ENCODE measurements at places on chromosomes 5 and 9.

- DNase-seq = no peak
Observed at GRCh38 chr5:132003170-132003744, 8.2 kb downstream of the ACSL6 start.

GRCh38 chr5:169711551-169712225, 74.6 kb downstream of the DOCK2 start:
- no peak for DNase-seq

DNA sequence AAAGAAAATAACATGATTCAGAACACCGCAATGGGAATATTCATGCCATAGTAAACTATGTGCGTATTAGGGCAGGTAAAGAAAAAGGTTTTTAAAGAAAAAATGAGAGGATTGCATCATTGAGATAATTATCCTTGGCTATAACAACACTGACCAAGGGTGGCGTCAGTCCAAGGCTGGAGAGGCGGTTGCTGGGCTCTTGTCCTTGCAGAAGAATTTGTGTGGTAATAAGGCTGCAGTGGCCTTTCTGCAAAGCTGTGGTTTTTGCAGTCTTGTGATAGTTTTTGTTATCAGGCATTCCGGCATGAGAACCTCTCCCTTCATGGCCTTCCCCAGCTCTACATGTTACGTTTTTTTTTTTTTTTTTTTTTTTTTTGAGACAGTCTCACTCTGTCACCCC, 14.0 kb downstream of the BOD1 start:
- peak; percentile 95 for DNase-seq

GRCh38 chr9:37746448-37747270, 6.9 kb upstream of the TRMT10B start:
- no peak for DNase-seq

DNA sequence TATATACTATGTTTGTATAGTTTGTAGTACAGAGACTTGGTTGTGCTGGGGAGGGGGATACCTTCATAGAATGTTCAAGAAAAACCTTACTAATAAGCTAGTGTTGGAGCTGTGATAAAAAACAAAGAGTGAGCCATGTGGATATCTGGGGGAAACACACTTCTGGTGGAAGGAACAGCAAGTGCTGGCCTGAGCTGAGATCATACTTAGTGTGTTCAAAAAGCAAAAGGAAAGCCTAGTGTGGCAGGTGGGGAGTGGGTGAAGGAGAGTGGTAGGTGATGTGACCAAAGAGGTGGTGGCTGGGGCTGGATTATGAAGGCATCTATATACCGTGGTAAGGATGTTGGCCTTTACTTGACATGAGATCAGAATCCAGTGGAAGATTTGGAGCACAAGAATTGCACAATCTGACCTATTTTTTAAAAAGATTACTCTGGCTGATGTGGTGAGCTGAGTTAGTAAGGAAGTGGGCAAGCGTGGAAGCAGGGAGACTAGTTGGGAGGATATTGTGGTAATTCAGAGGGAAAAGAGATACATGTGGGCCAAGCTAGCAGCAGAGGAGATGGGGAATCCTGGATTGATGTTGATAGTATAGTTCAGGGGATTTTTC, 26.6 kb downstream of the PALM2AKAP2 start:
- no peak for DNase-seq

DNA sequence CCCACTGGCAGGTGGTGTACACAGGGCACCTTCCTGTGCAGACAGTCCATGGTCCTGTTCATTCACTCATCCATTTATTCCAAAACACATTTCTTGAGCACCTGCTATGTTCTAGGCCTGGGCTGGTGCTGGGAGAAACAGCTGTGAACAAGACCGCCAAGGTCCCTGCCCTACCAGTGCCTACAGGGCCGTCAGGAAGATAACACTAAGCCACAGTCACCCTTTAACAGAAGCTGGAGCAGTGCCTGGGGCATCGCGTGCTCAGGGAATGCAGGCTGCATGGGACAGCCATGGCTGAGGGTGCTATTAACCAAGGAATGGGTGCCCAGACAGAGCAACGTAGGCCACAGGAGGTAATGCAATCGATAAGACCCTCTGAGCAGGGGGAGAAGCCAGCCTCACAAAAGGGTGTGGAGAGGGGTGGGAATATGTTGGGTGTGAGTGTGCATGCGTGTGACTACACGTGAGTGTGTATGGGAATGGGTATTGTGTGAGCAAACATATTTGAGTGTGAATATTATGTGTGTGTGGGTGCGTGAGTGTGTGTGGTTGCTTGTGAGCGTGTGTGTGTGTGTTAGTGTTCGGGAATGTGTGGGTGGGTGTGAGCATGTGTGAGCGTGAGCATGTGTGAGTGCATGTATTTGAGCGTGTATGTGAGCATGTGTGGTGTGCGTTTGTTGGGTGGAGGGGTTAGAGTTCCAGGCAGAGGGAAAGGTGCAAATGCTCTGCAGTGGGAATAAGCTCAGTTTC, 19.1 kb downstream of the DUSP1 start:
- DNase-seq = no peak

- no peak for DNase-seq
Observed at GRCh38 chr5:148384380-148384737, 601 bp downstream of the FBXO38 start.

- no peak for DNase-seq
Observed at GRCh38 chr5:134209477-134210245, 16.2 kb downstream of the PPP2CA start.

DNA sequence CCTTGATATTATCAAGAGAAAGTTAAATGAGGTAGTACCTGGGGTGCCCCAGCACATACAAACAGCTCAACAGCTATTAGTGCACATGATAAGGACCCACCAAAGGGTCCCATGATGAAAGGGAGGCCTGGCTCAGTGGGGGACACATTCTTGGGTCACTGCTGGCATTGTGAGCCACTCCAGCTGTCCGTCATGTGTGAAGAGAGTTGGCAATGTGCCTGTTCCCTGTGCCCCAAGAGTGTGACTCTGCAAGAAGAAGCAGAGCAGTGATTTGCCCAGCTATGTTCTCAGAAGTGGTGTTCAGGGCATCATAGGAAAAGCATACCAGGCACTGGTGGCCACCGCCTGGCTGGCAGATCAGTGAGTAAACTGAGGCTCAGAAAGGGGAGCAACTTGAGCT, 37.1 kb upstream of the TDRD7 start:
- no peak for DNase-seq

DNA sequence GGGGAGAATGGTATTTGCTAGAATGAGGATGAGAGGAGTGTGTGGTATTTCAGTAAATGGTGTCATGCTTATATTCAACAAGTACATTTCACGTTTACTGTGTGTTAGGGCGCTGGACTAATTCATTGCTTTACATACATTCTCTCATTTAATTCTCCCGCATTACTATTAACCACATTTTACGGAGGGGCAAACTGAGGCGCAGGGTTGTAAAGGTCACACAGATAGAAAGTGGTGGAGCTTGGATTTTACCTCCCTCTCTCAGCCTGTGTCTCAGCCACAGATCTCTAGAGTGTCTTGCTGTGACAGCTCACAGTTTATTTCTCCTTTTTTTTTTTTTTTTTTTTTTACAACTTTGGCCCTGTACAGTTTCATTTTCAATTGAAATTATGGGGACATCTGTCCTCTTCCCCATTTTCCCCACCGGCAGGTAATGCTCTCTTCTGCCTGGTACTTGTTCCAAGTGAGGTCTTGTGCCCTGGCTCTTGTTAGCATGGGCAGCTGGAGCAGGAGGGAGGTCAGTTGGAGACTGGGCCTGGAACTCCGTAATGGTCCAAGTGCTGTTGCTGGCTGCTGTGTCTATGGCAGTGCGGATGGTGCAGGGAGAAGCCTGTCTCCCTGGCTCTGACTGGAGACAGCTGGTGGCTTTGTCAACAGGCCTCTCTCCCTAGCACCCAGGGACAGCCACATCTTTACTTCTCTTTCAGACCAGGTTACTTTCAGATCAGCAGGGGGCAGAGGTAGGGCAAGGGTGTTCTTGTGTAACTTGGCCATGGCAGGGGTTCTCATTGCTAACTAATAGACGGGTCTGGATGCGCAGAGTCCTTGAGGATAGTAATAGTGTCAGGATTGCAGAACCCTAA, 20.5 kb upstream of the NDST1 start:
- DNase-seq = peak; percentile 83

- peak; percentile 77 for DNase-seq
Observed at GRCh38 chr5:157994906-157995519, 136.1 kb upstream of the CLINT1 start.

DNA sequence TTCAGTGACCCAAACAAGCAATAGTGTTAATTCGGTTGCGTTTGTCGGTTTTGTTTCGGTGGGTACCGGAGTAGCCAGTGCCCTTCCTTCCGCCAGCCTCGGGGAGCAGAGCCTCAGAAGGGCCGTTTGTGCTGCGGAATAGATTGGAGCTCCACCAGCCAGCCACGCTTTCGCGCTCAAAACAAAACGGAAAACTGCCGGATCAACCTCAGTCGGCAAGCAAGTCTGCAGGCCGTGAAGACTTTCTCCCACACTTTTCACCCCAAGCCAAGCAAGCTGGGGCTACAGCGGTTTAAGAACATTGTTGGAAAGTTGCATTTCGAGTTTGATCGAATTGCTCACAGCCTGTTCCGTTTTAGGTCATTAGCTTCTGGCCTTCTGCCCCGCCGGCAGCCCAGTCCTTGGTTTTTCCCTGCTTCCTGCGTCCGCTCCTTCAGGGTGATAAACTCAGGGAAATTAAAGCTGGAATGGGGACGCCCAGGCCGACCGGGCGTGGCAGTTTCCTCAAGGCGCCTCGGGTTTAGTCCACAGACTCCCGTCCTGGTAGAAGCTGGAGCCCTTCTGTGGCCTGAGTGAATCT, 803 bp upstream of the CCNO start:
- peak; percentile 42 for DNase-seq

- DNase-seq = no peak
Observed at GRCh38 chr9:132018957-132019405, 60.7 kb downstream of the MED27 start.

DNA sequence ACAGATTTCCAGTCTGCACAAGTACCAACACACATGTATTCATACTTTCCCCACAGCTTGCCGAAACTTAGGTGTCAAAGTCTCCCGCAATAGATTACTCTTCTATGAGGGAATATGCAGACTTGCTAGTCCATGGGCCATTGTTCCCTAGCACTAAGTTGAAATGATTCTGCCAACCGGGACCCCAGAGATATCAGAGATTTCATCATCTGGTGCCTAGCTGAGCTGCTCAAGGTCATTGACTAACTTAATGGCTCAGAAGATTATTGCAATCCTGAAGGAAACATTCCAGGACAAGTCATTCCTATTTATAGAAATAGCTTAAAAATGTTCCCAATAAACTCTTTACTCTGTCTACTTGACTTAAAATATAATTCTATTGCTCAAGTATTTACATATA, 202.6 kb downstream of the PIK3R1 start:
- DNase-seq = no peak

DNA sequence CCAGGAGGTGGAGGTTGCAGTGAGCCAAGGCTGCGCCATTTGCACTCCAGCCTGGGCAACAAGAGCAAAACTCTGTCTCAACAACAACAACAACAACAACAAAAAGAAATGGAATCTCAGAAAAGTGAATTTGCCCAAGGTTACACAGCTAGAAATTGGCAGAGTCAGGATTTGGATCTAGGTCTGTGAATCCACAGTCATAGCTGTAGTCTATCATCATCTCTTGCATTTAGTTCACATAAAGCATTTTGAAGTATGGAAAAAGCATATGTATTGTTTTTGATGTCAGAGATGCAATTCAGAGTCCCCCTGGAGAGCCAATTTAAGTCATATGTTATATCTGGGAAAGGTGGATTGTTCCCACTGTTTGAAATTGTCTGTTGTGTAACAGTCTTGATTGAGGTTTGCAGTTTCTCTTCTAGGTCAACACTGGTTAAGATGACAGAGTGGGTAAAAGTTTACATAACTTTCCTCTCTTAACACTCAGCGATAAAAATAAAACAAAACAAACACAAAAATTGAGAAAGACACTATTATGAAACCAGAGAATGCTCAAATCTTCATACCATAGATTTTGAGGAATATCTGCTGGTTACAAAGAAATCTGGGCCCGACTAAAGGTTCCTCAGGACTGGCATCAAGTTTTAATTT, 21.5 kb upstream of the GPR21 start:
- no peak for DNase-seq

DNA sequence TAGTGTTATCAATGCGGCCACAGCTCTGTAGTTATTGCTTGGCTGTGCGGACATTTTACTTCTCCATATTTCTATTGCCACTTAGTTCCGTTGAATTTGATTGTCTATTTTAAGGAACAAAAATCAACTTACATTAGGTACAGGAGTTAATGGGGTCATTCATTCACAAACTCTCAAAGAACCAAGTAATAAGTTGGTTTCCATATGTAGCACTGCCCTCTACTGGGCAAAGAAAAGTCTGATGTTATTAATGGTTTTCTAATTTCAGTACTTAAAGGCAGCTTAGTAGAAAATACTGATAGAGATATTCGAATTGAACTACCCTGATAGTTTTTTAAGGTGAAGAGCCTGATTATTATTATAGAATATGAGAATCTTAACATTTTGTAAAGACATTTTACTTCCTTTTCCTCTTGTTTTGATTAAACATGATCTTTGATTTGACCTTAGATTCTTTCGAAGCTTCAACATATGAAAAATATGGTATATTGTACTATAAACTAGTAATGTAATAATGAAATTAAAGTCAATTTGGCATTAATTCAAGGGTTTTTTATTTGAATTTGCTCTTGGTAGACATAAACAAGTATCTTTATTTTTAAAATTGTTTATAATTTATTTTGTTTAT, 119.5 kb upstream of the CTNND2 start:
- DNase-seq = peak; percentile 67

- no peak for DNase-seq
Observed at GRCh38 chr9:74644023-74644422, 146.9 kb downstream of the RORB start.

- DNase-seq = no peak
Observed at GRCh38 chr9:109875495-109876129, 95.6 kb downstream of the PALM2AKAP2 start.

DNA sequence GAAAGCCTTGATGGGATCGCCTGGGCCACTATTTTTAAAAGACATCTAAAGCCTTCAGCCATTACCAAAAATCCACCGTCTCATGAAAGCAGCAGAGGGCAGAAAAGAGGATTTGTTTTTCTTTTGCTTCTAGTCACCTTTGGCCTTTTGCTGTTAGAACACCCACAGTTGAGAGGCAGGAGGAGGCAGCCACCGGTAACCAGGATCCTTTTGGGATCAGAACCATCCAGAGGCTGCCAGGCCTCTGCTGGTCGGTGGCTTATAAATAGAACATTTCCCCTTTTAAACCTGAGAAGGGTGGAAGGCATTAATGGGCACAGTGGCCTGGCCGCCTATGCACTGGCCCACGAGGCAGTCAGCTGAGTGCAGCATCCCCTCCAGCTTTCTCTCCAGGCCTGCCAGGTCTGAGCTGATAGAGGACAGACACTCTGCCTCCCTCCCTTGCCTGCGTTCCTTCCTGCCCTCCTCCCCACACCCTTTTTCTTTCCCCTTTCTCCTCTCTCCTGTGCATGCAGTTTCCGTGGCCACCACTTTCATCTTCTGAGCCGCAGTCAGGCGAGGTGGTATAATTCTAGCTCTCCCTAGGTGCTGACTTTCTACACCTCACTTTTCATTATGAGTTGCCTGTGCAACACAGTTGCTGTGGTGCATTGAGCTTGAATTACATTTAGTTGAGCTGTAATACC, 253.4 kb downstream of the ARHGAP26 start:
- DNase-seq = no peak

DNA sequence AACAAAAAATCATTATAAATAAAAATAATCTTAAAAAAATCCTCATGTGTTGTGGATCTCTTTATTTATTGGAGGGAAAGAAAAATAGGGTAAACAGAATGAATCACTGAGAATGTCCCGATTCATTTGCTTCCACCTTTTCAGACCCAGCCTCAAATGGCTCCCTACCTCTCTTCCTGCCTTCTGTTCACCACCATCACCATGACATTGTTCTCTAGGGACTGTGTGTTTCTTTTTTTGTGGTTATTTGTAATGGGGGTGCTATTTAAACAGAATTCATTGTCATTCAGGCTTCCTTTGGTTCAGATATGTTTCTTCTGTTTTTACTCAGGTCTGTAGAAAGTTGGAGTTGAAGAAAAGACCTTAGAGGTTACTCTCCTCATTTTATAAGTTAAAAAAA, 198.2 kb downstream of the KIF4B start:
- no peak for DNase-seq

All from hematopoietic multipotent progenitor cell treated with erythropoietin and hydrocortisone succinate and interleukin-3 and kit ligand, for 4 days (in vitro differentiated cells).